Lung microvascular endothelial cell (primary cell): ENCODE measurements at places on chromosomes 6 and 20. TPM values are rescaled to one million over a fixed set of nuclear protein-coding genes. Genes with fewer than 3 reads are reported as not detected.

GRCh38 chr6:168765752-168766151 lies 324.8 kb downstream of the SMOC2 start:
- no peak for DNase-seq

GRCh38 chr6:138117376-138117914 lies 10.2 kb upstream of the PERP start:
- no peak for DNase-seq

GRCh38 chr20:45985573-45985972 lies 13.6 kb upstream of the ZNF335 start:
- DNase-seq = no peak

DNA sequence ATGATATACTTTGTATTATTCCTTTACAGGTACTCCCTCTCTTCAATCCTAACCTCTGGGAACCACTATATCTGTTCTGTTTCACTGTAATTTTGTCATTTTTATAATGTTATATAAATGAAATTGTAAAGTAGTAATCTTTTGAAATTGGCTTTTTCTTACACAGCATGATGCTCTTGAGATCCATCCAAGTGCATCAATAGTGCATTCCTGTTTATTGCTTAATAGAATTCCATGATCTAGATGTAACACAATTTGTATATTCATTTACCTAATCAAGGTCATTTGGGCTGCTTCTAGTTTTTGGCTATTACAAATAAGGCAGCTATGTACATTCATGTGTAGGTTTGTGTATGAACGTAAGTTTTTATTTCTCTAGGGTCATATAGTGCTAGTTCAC lies 174.6 kb downstream of the KHDC1L start:
- no peak for DNase-seq

- DNase-seq = no peak
Observed at GRCh38 chr20:49308875-49309274, 31.0 kb upstream of the ZNFX1 start.

IRAK1BP1 gene
- total RNA-seq = 1.5 and 2.2 TPM in 2 replicates

DNA sequence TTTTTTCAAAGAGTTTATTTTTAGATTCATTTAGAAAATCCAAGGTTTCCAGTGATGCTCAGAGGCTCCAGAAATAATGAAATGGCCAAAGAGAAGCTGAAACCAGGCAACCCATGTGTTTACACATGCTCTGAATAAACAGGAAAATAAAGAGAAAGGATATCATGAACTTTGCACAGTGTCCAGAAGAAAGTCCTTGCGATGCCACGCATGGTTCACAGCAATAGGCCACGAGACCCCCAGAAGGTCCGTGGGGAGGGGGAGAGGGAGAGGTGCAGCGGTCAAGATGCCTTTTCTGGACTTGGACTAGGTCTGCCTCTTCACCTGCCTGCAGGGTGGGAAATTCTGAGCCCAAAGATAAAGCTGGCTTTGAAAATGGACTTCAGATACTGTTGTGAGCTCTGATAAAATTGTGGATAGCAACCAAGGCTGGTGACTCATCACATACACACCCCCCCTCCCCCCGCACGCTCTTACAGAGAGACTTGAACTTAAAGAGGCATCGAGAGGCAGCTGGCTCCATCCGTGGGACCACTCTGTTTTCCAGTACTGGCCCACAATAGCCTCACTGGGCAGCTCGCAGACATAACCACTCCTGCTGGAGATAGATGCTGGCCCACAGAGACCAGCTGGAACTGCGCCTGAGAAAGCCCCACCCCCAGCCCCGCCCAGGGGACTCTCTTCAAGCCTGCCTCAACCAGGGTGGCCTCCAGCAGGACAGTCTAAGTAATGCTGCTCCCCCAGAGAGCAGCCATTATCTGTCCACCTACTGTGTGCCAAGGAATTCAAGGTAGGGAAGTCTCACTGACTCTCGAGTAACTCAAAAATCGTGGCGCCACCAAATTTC lies 21.2 kb upstream of the NFATC2 start:
- DNase-seq = peak; percentile 94

- DNase-seq = no peak
Observed at GRCh38 chr6:117542493-117542892, 59.8 kb downstream of the GOPC start.

GRCh38 chr6:68108233-68108835 lies 526.7 kb upstream of the ADGRB3 start:
- DNase-seq = peak; percentile 38

- no peak for DNase-seq
Observed at GRCh38 chr6:150102750-150103270, 33.9 kb upstream of the ULBP3 start.

- DNase-seq = no peak
Observed at GRCh38 chr6:133724726-133725125, 164.2 kb upstream of the TCF21 start.

GRCh38 chr6:41273714-41274113 lies 12.8 kb downstream of the TREM1 start:
- DNase-seq = no peak

PRDM13 gene
- total RNA-seq = not detected in 2 replicates

DNA sequence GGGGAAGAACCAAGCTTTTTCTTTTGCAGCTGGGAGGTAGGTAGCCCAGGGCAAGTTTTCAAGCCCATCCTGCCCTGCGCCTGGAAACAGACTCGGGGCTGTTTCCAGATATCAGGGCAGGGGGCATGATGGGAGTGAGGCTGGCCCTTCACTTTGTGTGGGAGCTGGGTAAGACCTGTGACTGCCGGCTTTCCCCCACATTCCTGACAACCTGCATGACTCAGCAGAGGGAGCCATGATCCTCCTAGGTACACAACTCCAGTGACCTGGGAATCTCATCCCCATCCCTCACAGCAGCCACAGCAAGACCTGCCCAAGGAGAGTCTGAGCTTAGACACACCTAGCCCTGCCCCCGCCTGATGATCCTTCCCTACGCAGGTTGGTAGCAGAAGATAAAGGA lies 280.8 kb downstream of the SOX4 start:
- no peak for DNase-seq

DNA sequence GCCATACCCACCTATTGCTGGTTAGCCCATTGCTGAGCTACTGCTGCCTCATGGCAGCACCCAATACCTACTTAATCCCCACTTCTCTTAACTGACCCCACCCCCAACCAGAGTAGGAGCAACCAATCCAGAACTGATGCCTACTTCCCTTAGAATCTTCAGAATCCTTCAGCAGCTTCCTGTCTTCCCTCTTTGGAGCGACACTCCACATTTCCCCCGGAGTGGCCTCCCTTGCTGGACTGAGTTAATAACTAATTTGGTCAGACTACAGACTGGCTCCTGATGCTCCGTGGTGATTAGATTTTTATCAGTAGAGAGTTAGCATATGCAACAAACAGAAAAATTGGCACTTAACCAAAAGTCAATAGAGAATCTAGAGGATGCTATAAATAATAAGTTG lies 51.2 kb upstream of the UBR2 start:
- no peak for DNase-seq

DNA sequence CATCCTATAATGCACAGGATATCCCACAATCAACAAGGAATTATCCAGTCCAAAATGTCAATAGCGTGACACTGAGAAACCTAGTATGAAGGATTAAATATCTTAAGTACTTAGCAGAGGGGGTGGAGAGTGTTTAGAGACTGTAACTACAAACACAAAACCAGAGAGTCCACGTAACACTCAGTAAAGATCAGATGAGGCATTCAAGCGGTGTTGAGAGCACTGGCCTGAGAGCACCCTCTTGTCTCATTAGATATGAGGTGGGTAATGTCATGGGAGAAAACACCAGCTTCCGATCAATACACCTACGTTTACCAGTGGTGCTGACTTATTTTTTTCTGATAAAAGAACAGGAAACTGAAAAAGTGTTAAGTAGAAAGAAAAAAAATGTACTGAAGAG lies 2.3 kb downstream of the FAM184A start:
- DNase-seq = no peak

DNA sequence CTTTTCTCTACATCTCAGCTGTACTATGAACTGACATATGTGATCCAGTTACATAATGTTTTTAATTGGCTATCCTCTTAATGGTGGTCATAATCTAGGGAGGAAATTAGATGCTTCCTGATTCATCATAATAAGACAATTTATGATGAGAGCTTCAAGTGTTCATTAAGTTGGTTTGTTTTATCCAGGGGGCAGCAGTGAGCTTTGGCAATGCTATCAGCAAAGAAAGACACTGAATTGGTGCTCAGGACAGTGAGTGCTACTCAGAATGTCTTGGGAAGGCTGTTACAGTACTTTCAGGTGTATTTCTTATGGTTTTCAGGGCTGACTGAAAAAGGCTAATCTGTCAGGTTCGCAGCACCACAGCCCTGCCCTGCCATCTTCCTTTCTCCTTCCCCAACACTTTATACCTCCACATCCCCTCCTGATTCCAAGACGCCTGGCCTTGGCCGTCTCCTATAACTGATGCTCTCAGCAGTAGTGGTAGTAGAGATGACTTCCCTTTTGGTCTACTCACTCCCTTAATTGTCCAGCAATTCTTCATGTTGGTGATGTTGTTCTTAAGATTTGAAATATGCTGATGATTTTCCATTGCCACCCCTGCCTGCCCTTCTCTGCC lies 67.0 kb upstream of the TNFAIP3 start:
- DNase-seq = peak; percentile 65

ETV7 gene
- total RNA-seq = 0.22 TPM in 1 of 2 replicates, not detected in the other

EPB41L1 gene
- 5.4 and 14.3 TPM in 2 replicates for total RNA-seq

TRIM38 gene
- total RNA-seq = 4.8 and 5.9 TPM in 2 replicates

RNF39 gene
- total RNA-seq = not detected in 2 replicates

DDO gene
- 1.7 and 2.6 TPM in 2 replicates for total RNA-seq

GRCh38 chr6:111912904-111913303 lies 39.7 kb upstream of the FYN start:
- no peak for DNase-seq

BPIFB2 gene
- not detected in 2 replicates for total RNA-seq

EPHA7 gene
- total RNA-seq = under 0.01 TPM in 2 replicates

DNA sequence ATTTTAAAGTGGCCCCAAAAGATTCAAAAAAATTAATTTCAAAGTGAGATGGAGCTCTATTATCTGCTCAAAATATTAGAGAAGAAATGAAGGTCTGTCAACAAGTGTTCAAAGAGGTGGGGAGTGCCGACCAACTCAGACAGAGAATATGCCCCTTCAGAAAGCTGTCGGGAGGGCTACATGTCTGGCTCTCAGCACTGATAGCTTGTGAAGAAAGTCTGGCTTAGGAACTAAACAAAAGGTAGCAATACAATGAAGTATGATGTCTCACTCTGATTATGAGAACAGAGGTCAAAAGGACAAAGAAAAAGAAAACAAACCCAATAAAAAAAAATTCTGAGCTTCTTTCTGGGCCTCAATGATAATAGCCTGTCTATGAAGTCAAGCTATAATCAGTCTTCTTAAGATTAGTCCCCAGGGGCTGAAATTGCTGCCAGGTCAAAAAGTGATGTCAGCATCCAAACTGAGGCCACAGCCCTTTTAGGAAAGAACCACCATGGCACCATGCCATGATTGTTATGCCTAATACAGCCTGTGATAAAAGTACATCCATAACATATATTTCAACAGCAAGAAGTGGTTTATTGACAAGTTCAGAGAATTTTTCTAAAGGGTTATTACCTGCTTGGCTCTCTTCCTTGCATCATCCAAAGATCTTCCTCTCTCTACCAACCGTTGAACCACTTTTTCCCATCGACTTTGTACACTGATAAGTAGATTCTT lies 150.9 kb downstream of the DST start:
- DNase-seq = peak; percentile 66

PSORS1C2 gene
- not detected in 2 replicates for total RNA-seq

DNA sequence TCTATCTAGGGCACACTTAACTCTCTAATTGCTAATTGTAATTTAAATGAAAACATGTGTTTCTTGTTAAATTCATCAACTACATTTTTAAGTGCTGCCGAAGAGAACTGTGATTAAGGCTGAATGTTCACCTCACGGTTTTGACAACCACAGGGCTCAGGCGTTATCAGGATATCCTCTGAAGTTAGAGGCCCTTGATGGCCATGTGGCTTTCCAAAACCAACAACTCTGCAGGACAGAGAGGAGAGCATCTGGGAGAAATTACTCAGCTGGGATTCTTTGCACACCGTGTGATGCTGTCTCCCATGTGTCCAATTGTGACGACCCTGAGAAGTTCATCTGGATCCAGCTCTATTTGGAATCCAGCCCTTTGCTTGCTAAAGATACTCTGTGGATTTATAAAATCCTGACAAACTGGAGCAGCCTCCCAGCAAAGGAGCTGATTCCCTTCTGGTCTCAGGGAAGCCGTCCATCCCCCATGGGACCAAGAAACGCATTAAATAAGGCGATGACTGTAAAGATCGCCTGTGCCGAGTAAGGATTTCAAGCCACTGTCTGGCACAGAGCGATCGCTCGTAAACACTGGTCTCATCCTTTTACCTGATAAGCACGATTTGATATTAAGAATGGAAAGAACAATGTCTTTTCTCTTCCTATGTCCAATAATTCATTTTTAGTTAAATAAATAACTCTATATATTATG lies 401.1 kb downstream of the CD83 start:
- no peak for DNase-seq

DNA sequence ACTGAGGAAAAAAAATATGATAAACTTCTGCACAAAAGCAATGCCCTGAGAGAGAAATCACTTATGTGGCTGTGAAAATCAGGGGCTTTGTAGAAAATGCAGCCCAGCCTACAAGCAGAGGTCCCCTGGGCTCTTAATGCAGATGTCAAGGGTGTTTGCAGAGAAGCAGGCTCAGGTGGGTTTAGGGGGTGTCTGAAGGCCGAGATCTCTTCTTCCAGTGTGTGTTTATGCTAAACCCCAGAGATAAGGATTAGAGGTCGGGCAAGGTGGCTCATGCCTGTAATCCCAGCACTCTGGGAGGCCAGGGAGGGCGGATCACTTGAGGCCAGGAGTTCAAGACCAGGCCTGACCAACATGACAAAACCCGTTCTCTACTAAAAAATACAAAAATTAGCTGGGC lies 78.5 kb downstream of the TMEM242 start:
- DNase-seq = no peak

DNA sequence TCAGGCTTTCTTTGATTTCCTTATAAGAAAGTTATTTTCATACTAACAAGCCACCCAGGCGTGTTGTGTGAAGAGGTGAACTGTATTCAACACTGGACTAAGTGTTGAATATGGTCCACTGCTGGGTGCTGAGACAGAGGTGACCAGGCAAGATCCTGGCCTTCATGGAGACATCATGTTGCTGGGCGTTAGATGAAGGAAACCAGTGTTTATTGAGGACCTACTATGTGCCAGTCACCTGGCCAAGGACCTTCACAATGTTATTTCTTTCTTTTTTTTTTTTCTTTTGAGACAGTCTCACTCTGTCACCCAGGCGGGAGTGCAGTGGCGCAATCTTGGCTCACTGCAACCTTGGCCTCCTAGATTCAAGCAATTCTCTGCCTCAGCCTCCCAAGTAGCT lies 1.9 kb upstream of the TREML1 start:
- no peak for DNase-seq

- no peak for DNase-seq
Observed at GRCh38 chr6:90508753-90509152, 78.1 kb downstream of the MAP3K7 start.

RNF8 gene
- 20.8 and 22.0 TPM in 2 replicates for total RNA-seq

GRCh38 chr6:161068321-161068741 lies 76.8 kb downstream of the MAP3K4 start:
- DNase-seq = no peak

DNA sequence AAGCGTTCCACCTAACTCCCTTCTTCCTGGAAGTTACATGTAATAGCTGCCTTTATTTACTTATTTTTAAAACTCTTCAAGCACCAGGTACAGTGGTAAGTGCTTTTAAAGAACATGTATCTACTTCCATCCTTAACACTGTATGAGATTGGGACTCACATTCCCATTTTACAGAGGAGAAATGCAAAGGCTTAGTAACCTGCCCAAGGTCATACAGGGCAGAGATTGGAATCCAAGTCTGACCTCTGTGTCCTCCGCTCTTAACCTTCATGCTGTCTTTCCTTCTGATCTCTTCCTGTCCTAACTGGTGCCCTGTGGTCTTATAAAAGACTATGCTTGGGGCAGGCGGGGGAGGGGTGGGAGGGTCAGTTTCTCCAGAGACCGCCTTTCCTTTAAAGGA lies 1.6 kb downstream of the B4GALT5 start:
- no peak for DNase-seq
